A549 treated with CORT108297 at 1 μM for 4 hours (cell line): ENCODE measurements at places on chromosomes 7 and 10. TPM values are rescaled to one million over a fixed set of nuclear protein-coding genes. Genes with fewer than 3 reads are reported as not detected.

ADCY1 gene
- total RNA-seq: 1.3 to 3.0 TPM (median 2.5 TPM) in 5 replicates

EVX1 gene
- total RNA-seq: 0.05 to 0.12 TPM (median 0.07 TPM) in 3 of 5 replicates, not detected in the others

SLC16A9 gene
- total RNA-seq: 0.06 to 0.09 TPM (median 0.07 TPM) in 5 replicates

LRRD1 gene
- not detected in 5 replicates for total RNA-seq
